ENCODE measurements at places on chromosomes 4 and X.

GRCh38 chr4:103118166-103118565, 18.5 kb upstream of the BDH2 start:
- no peak for DNase-seq

DNA sequence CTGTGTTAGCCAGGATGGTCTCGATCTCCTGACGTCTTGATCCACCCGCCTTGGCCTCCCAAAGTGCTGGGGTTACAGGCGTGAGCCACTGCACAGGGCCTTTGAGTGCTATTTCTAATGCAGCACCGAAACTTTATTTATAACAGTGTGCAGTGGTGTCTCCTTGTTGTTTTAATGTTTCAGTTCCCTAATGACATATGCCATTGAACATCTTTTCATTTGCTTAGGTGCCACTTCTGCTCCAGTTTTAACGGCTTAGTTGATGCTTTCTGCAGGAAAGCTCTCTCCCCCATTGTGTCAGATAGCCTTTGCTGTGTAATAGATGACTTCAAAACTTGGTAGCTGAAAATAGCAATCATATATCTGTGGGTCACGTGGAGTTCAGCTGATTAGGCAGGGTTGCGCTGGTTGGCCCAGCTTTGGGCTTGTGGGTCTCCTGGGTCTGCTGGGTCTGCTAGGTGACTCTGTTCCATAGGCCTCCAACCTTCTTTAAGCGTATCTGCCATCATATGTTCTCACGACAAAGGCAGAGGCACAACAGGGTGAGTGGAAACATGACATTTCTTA, 76.4 kb upstream of the SHISA3 start:
- no peak for DNase-seq

DNA sequence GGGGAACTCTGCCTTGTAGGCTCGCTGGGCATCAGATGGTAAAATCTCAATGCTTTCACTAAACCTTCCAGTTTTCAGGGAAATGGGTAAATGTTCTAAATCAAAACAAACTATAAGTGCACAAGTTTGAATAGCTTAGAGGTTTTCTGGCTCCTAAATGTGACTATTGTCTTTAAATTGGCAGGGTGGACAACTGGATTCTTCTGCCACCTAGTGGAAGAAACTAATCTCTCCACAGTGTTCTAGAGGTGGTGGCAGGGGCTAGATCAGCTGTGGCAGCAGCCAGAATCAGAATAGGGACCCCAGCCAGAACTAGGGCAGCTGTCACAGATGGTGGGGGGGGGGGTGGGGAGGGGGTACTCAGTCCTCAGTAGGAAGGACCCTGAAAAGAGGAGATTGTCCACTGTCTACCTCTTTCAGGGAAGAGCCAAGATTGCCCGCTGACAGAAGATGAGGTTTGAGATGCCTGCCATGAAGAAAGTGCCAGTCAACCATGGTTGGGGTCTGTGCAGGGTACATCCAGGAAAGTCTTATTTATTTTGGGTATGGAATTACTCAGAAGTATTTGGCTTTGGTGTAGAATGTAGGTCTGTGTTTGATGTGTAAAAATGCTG, 201.4 kb downstream of the CCNG2 start:
- no peak for DNase-seq

DNA sequence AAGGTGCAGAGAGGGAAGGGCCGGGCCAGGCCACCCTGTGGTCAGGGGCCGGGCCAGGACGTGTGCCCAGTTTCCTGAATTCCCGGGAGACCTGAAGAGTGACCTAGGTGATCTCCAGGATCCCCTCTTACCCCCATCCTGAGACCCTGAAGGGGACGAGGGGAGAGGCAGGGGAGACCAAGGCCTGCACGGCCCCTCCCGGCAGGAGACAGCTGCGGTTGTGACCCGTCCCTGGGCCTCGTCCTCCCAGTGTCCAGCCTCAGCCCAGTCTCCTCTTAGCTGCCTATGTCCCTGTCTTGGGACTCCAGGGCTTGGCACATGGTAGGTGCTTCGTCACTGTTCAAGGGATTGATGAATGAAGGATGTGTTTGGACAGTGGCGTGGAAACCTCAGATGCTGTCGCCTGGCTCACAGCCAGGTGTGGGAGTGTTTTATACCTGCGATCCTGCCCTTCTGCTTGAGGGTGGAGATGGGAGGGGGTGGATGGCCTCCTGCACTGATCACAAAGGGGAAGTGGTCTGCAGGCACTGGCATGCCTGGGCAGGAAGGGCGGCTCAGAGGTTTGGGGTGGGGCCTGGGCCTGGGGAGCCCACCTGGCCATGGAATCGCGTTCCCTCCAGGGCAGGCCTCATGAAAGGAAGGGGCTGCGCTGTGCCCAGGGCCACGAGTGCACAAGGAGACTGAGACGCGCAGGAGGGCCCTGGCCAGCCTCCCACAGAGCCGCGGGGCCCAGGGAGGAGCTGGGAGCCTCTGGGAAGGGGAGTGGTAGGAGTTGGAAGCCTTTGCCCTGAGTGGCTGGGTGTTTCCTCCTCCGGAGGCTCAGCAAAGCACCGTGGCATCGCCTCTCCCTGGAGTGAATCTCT, 6.9 kb downstream of the SH3TC1 start:
- DNase-seq: no peak

DNA sequence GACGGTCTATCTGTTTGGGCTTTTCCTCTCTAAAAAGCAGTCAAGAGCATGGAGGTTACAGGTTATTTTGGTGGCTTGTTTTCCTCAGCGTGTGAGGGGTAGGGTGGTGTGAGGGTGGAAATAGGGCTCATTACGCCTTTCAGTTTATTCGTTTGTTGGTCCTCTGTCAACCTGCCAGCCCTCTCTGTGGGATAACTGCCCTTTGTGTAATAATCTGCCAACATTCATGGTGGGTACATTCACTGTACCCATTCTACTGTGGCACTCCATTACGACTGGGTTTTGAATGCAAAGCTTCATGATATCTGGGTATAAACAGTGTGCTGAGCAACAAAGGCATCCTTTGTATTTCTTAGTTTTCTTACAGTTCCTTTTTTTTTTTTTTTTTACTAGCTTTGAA, 136.4 kb downstream of the ADGRL3 start:
- DNase-seq: no peak

DNA sequence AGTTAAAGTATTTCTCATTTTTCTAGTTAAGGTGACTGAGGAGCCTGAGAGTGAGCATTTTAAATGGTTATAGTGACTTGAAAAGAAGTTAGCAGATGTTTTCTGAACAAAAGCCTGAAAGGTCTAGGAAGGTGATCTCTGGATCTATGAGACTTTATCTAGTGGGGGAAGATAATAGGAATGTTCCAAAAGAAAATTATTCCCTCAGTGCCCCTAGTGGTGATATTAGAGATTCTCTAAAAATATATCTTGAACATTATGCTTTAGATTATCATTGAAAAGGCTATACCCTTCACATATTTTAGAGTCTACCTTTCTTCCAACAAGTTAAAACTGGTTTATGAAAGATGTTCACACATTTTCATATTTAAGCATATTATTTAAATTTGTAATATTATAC, 69.0 kb upstream of the SPANXN1 start:
- DNase-seq: no peak

Measured in breast epithelium (tissue), 4 donors.